ENCODE measurements at places on chromosomes 5 and 9.
A peak's percentile ranks its signal among the peaks of the same experiment; 100 is the strongest.

DNA sequence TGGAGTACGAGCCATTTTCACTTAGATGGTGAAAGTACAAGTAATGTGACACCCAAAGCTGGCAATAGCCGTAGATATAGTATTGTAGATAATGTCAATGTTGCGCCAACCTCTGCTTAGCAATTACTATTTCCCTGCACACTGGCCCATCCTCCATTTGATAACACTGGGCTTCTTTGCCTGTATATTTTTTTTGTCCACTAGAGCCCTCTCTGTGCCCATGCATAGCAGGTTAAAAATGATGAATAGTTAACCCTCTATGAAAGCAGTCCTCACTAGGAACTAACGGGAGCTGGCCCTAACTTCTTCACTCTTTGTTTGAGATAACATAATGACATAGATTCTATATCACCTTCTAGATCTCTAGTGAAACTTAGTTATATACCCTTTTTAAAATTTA, 416.8 kb downstream of the TUSC1 start:
- no peak for DNase-seq

GRCh38 chr5:75438722-75439121, 72.7 kb downstream of the CERT1 start:
- no peak for DNase-seq

- DNase-seq = no peak
These were observed 204.9 kb upstream of the CTNND2 start for GRCh38 chr5:12109075-12109688.

DNA sequence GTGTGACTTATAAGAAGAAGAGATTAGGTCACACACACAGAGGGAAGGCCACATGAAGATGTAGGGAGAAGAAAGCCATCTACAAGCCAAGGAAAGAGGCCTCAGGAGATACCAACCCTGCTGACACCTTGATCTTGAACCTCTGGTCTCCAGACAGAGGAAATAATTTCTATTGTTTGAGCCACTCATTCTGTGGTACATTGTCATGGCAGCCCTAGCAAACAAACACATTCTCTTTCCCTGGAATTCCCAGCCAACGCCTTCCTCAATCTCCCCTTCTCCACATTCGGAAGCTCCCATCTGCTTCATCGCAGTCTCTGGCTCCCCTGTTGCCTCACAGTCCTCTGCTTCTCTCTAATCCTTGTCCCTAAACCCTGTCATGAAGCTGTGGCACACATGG, 16.7 kb downstream of the PTGS1 start:
- no peak for DNase-seq

GRCh38 chr5:96227957-96228356, 205.1 kb downstream of the PCSK1 start:
- no peak for DNase-seq

GRCh38 chr9:73023025-73023541, 70.2 kb upstream of the ALDH1A1 start:
- peak; percentile 29 for DNase-seq

DNA sequence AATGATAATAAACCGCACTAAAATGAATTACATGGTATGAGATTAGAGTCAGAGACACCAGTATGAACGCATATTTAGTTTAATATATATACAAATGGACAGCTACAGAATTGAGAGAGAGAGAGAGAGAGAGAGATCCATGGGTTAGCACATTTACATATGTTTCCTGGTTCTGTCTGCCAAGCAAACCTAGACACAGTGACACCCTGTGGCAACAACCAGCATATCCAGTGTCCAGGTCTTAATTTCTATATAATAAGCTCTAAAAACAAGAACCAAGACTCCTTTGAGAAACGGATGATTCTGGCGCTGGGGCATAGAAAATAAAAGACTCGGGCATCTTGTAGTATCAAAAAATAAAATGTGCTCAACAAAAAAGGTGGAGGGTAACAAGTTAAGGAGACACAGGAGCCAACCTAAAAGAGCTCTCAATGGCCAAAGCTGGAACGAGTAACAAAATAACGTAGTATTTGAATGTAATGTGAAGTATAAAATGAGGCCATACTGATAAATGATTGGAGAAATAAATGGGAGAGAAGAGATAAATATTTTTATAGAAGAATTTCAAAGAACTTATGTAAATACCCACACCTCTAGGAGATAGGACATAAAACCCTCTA, 84.5 kb downstream of the RFX3 start:
- DNase-seq = peak; percentile 54

DNA sequence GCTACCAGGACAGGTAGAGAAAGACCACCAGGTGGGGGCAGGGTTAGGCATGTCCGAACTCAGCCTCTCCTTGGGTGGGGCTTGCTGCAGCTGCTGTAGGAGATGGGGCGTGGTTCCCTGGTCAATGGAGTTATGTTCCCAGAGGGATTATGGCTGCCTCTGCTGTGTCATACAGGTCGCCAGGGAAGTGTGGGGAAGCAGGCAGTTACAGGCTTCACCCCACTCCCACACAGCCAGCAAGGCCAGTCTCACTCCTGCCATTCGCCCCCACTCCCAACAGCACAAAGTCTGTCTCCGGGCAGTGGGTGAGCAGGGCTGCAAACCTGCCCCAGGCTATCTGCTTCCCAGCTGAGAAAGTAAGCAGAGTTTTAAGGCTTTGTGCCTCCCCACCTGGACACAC, 20.0 kb upstream of the CEP72 start:
- no peak for DNase-seq

GRCh38 chr9:134902936-134903335, 14.8 kb downstream of the FCN1 start:
- DNase-seq = no peak

DNA sequence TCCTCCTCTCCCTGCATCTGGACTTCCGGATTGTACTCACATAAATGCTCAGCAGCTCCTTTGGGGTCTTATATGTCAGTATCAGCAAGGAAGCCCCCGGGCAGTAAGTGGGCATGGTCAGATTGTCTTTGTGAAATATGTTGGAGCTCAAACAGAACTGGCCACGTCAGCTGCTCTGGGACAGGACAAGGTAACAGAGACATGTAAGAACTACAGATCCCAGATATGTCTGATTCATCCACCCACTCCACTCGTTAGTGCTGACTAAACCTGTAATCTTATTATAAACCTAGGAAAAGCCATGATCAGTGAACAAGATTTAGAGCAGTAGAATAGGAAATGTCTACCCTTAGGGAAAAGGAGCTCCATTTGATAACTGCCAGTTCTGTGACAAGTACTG, 561.8 kb downstream of the CETN3 start:
- no peak for DNase-seq

DNA sequence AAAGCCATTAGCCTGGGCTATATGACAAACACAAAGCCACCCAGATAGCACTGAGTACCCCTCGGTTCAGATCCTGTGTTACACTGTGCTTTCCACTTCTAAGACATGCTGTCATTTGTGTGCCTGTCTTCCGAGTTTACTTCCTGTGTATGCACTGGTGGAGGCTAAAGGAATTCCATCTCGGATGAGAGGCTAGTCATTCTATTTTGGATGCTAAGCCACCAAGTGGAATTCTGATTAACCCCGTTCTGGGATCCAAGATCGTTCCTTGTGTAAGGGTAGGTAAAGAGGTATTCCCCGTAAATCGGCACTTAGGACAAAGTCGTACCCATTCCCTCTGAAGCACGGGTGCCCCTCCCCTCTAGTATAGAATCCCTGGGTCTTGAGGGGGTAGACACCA, 8.7 kb downstream of the PROP1 start:
- no peak for DNase-seq

- no peak for DNase-seq
These were observed 140.5 kb downstream of the SCAMP1 start for GRCh38 chr5:78500871-78501270.

DNA sequence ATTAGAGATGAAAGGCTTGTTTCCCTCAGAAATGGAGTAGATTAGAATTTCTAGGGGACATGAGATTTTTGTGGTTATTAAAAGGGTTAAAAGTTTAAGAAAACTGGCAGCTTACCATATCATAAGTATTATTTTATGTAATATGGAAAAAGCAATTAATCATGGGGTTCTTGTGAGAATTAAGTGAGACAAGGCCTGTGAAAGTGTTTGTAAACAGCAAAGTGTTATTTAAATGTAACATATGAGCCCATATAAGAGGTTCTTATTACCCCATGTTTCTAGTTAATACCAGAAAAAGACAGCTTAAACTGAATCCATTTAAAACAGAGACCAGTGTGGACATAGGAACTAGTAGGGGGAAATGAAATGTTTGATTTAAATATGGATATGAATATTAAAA, 241.1 kb upstream of the PIK3R1 start:
- no peak for DNase-seq

DNA sequence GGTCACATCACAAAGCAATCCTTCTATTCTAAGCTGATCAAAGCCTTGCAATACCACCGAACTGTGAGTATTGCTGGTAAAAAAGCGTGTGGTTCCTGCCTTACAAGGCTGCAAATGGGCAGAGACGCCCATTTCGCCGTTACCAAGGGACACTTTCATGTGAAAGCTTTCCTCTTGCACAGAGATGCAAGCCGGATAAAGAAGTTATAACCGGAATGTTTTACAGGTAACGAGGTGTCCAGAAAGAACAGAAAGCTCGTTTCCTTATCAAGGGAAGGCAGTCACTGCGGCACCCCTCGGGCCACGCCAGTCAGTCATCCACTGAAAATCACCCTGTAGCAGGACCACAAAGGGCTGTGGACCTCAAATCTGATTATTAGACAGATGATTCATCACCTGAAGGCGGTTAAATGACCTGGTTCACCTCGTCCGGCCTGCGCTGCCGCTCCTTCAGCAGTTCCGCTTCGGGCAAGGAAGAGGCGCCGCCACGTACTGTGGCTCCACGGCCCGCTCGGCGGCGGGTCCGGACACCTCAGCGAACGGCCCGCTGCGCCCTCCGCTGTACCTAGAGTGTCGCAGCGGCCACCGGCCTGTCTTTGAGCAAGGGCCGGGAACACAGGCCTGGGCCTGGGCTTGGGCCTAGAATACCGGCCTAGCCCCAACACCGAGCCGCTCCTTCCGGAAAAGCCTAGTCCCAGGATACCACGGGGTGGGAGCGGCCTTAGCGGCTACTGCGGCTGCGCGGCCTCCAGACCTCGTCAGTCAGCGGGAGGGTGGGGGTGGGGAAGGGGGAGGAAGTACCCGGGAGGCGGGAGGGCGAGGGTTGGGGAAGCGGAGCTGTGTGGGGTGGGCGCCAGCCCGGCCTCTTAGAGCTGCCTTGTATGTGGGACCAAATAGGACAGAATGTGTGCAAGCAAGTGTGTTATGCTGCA, at the start of gene KLHL9:
Gene KLHL9, minus strand, starts transcription at position 704 of the 932 bp plus-strand sequence. Its CDS starts 545 bp downstream, at position 159.
- DNase-seq = peak; percentile 91

- peak; percentile 77 for DNase-seq
These were observed 67.8 kb downstream of the FAT2 start for GRCh38 chr5:151523335-151523734.

DNA sequence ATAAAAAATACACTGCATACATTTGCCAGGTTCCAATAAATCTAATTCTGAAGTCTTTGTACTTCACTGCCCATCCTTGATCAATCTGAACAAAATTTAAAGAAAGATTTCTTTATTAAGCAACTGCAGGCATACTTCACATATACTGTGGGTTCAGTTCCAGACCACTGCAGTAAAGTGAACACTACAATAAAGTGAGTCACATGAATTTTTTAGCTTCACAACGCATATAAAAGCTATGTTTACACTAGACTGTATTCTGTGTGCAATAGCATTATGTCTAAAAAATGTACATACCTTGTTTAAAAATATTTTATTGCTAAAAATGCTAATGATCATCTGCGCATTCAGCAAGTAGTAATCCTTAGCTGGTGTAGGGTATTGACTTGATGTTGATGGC, 52.1 kb downstream of the SSBP2 start:
- no peak for DNase-seq

DNA sequence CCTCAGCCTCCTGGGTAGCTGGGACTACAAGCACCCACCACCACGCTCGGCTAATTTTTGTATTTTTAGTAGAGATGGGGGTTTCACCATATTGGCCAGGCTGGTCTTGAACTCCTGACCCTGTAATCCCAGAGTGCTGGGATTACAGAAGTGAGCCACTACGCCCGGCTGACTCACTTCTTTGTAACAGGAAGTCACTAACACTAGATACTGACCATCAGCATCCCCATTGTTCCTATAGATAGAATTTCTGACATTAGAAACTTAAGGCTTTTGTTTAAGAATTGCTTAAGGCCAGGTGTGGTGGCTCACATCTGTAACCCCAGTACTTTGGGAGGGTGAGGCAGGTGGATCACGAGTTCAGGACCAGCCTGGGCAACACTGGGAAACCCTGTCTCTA, 42.2 kb downstream of the LEAP2 start:
- no peak for DNase-seq

- no peak for DNase-seq
These were observed 144.6 kb upstream of the ZNF366 start for GRCh38 chr5:72651779-72652178.

DNA sequence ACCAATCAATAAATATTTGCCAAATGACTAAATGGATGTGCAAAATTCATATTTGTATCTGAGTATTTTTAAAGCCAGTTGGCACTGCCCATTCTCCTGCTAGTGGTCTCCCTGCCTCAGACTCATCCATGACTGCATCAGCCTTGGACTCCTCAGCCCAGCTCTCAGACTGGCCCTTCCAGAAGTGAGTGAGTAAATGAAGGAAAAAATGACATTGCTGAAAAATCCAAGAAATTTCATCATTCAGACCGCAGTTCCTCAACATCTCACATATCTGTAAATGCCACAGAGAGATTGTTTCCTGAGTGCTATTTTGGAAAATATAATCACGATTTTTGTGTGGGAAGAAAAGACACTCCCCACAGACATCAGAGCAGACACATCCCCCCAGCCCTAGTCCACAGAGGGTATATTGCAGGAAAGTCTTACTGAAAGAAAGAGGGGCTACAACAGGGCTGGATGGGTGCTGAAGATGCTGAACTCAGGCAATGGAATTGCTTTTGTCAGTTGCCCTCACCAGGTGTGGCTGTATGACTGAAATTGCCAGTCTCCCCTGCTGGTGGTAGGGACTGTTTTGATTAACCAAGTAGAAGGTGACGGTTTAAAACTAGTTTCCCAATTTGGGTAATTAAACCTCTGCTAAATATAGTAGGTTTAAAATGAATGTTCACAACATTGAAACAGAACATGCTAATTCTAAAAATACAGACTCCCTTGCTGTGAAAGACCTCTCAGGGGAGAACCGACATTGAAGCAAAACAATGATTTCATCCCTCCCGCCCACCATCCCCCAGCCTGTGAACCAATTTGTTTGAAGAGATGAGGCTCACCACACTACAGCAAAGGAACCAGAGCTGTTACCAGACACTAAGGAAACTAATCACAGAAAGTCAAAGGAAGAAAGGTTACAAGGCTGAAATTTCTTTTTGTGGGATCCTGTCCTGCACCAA, 158.8 kb downstream of the DEPDC1B start:
- no peak for DNase-seq
